ENCODE measurements at places on chromosomes 7 and 10.

GRCh38 chr7:149261829-149262617 lies at the start of gene ZNF783:
Gene ZNF783, plus strand, starts transcription at chr7:149262196. Its CDS starts 138 bp downstream, at chr7:149262334.
- DNase-seq: peak; percentile 89

GRCh38 chr7:71735961-71736556 lies 604.1 kb downstream of the GALNT17 start:
- peak; percentile 63 for DNase-seq

- DNase-seq: no peak
These were observed 216.1 kb upstream of the STEAP4 start for GRCh38 chr7:88522771-88523293.

DNA sequence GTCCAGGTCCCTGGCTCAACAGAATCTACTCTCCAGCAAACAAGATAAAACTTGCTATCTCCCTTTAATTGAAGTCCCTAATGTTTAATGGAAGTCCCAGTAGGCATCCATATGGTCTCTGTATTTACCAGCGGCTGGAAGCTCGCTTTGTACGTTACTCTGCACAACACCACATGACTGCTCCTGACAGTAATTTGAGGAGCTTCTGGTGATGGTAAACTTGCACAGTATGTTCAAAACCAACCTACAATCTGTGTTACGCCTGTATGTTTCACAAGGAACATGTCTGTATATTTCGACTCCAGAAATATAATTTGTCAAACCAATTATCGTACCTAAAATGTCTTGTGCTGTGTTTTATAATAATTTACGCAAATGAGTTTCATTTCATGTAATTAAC lies 4.4 kb upstream of the TECPR1 start:
- no peak for DNase-seq

DNA sequence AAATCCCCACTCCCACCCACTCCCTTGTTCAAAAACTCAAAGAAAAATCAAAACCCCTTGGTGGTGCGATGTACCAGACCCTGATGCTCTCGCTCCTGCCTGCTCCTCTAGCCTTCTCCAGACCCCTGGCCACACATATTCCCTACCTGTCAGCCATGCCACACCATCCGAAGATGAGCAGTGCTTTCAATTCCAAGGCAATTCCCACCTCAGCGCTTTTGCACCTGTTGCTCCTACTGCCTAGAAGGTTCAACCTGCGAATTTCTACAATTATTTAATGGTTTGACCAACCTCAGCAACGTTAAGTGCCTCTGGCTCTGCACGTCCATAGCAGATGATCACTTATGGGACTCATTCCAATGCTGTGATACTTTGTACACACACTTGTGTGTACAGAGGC lies 11.1 kb downstream of the SLC16A12 start:
- no peak for DNase-seq

DNA sequence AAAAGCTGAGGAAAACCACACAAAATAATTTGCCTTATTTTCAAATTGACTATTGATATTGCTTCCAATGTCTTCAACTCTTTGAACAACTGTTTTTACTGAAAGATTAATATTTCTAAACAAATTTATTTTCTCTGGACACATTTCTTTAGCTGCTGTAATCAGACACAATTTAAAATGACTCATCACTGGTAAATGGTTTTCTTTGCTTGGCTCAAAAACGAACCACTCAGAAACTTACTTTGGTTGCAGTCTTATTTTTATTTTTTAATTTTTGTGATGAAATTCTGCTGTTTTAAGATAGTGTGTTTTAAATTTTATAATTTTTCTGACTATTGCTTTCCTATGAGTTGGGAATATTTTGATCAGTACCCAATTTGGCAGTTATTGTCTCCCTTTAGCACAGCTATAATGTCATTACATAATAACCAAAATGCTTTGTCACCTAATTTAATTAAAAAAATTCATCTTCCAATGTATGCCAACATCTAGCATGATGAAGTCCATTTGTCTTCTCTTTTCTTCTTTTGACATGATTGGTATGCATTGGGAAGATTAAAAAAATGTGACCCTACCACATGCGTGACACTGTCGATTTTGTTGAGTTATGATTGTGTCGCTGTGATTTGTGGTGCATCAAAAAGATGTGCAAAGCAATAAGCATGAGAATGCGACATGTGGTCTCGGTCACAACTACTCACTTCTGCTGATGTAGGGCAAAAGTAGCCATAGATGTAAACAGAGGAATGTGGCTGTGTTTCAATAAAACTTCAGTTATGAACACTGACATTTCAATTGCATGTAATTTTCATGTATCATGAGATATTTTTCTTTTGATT lies 222.3 kb downstream of the SUGCT start:
- peak; percentile 59 for DNase-seq

- DNase-seq: peak; percentile 16
These were observed 152.0 kb upstream of the LRGUK start for GRCh38 chr7:133975130-133975529.

DNA sequence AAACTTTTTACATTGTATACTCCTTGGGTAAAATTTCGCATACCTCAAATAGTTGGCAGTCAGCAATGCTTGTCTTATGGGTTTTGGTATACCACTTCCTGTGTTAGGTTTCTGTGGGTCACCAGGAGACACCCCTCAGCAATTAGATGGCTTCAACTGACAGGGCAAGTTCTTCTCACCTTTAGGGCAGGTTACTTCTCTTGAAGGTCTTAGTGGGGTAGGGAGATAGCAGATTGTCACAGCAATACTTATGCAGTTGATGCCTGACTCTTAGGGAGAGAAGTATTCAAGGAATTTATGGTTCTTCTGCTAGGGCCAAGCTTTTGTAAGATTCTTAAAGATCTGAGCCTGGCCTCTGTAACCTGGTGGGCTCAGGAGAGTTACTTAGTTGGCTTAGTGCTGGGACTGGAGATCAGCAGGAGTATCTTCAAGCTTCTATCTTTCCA lies 42.9 kb downstream of the MKLN1 start:
- peak; percentile 78 for DNase-seq

DNA sequence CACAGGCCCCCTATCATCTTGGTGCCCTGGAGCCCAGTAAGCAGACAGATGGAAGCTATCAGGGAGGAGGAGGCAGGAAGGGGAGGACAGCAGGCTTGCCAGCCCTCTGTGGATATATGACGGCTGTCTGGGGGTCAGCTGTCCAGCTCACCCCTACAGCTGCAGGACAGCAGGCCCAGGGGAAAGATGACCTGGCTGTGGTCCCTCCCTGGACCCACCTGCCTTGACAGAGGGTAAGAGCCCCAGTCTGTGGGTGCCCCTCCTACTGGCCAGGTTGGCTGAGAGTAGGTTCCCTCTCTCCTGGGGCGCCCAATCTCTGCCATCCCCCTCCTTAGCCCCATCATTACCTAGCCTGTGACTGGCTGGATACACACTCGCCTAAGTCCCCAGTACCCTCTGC lies 62.5 kb downstream of the C10orf143 start:
- DNase-seq: no peak

DNA sequence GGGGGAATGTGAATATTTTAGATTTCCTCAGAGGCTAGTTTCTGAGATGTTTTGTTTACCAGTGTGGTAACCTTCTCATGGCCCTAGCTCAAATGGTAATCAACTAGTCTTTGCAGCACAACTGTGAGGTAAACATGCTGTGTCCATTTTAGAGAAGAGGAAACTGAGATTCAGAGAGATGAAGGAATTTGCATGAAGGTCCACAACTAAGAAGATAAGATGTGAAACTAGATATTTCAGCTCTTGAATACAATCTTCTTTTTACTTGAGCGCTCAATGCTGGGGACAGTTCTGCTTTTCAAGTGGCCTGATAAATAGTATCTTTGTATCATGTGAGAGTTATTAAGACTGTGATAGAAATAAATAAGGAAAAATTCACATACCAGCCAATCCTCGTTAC lies 245.4 kb downstream of the AUTS2 start:
- no peak for DNase-seq

- peak; percentile 77 for DNase-seq
These were observed 22.4 kb downstream of the GBF1 start for GRCh38 chr10:102267748-102268147.

DNA sequence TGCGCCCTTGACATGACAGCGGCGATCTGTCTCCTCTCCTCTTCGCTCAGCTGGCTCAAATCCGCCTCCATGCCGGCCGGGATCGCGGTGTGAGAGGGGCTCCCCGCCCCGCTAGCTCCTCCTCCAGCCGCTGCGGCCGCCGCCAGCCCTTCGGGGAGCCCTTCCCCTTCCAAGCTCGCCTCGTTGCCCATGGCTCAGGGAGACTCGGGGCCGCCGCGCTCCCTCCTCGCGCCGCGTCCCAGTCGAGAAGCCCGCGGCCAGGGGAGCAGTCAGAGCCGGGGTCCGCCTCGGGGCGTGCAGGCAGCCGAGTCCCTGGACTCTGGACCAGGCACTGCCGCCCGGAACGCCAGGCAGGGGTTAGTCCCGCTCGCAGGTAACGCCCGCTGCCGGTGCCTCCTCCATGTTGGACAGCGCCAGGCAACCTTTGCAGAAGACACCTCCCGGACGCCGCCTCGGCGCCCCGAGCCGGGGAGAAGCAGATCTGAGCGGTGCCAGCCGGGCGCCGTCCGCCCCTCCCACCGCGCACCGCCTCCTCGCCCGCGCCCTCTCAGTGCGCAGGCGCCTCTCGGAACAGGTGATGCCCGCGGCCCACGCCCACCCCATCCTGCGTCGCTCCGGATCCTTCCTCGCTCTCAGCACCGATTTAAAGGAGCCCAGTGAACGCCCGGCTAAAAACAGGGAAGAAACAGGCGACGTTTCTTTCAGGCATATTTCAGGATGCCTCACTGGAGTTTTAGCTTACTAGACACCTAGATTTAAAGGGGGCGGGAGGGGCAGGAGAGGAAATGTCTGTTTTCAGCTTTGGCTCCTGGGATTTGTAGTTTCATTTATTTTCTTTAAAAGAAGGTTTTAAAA lies at the start of gene PCLO:
TSS of gene PCLO (minus strand) at position 483 of the 855 bp plus-strand sequence. CDS start at position 191, 292 bp downstream.
- peak; percentile 73 for DNase-seq

DNA sequence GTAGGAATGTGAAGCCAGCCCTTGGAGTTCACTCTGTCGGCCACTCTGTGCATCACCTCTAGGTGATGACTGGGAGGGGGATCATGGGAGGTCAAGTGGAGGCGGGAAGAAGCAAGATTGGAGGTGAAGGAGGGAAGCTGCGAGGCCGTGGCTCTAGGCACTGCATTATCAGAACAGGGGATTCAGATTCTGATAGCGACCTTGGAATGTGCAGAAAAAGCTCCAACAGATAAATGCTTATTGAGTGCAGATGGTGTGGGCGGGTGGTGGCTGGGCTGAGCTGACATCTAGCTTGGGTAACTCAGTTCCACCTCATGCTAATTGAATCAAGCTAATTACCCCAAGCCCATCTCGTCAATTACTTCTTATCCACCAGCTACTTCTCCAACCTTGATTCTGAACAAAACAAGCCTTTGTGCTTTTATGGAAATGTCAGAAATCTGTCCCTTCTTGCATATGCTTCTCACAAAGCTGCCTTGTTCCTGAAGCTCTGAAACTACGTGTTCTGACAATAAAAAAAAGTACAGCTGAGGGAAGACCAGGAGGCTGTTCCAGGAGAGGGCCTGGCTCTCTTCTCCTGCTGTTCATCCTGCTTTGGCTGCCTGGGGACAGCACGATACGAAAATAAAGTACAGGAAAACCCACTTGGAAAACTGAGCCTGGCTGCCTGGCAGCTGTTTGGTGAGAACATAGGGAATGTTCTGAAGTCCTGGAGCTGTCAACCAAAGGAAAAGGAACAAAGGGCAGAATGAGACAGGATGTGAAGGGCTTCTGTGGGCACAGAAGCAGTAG lies 27.5 kb downstream of the STRA8 start:
- DNase-seq: peak; percentile 9

- DNase-seq: peak; percentile 48
These were observed 181.3 kb upstream of the FEZF1 start for GRCh38 chr7:122485856-122486255.

GRCh38 chr7:111025006-111025405 lies 65.9 kb upstream of the LRRN3 start:
- DNase-seq: no peak

DNA sequence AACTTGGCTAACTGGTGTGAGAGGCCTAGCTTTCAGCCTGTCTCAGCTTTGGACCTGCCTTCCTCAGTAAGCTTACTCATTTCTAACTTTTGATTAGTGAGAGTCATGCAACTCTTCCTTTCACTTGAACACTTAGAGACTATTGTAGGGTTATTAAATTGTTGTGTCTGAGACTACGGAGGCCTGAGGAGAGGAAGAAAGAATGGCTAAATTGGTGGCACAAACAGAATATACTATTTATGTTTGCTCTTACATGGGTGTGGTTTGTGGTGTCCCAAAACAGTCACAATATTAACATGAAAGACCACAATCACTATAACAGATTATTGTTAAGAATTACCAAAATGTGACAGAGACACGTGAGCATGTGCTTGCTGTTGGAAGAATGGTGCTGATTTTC lies 82.1 kb downstream of the TRIM24 start:
- no peak for DNase-seq

- no peak for DNase-seq
These were observed 12.0 kb upstream of the EPHB4 start for GRCh38 chr7:100839361-100839760.

DNA sequence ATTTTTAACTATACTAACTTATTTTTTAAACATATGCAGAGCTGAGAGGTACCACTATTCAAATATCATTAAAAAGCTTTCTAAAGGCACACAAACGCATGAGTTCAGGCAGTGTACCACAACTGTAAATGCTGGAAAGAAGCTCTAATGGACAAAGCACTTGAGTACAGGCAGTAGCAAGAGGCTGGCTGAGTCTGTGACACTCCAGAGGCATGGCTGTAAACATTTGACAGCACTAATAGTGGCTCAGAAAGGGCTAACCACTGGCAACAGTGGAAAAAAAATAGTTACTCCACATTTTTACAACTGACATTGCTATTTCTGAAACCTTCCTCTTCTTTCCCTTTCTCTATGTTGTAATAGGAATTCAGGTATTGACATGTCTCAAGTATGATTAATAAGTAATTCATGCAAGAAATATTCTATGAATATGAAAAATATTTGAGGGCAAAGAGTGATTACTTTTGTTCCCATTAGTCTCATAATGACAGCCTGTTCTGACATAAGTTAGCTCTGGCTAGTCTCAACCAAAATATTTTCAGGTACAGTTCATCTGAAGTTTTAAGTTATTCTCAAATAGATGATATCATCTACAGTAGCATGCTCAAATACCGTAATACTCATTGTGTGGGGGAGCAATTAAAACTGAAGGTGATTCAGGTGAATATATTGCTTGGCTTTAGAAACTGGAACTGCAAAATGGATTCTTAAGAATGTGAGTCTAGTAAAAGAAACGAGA lies 324.0 kb upstream of the POT1 start:
- DNase-seq: peak; percentile 3

DNA sequence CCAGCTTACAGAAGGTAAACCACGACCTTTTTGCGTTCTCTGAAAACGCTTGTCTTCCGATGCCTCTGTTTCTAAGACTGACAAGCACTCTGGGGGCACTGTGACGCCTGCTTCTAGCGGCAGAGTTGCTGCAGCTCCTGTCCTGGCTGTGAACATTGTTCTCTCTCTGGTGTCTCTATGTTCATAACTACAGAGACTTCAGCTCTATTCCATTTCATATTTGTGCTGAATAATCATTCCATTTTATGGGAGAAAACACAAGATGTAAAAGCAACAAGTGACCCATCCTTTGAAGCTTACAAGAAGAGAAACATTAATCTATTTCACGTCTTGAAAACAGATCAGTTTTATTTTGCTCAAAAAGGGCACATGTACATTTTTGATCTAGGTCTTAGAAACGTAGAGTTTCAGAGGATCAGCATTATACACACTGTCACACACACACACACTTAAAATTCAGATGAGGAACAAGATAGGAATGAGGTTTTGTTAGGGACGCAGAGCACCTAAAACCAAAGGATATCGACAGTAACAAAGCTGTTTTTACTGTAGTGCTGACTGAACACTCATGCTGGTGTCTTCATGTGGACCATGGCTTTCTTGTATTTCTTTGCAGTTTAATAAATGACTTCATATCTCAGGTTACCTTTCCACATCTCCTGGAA lies 3.0 kb downstream of the IKZF1 start:
- no peak for DNase-seq

Measured in fibroblast of lung (primary cell).